HFFc6 (cell line): ENCODE measurements at places on chromosomes 12 and 14. TPM values are rescaled to one million over a fixed set of nuclear protein-coding genes. Genes with fewer than 3 reads are reported as not detected.

- no peak for DNase-seq
These were observed 1.6 kb downstream of the KRT71 start for GRCh38 chr12:52551216-52551865.

The C12orf50 gene
- total RNA-seq: not detected in 3 replicates

GRCh38 chr14:22837114-22837749 is 847 bp downstream of the MMP14 start:
- peak; percentile 60 for DNase-seq

- no peak for DNase-seq
These were observed 55.7 kb downstream of the WDR20 start for GRCh38 chr14:102195446-102195845.

- no peak for DNase-seq
These were observed 525 bp upstream of the FAR2 start for GRCh38 chr12:29148596-29148910.

The UNG gene
- total RNA-seq: 21.8 to 32.0 TPM (median 22.6 TPM) in 3 replicates

The RHOJ gene
- total RNA-seq: 6.1 to 6.9 TPM (median 6.3 TPM) in 3 replicates
